ENCODE measurements at places on chromosomes 7 and 10.

GRCh38 chr10:101558204-101558603 is 29.9 kb downstream of the POLL start:
- no peak for DNase-seq

GRCh38 chr10:89263531-89263930 is 12.0 kb upstream of the LIPA start:
- no peak for DNase-seq

DNA sequence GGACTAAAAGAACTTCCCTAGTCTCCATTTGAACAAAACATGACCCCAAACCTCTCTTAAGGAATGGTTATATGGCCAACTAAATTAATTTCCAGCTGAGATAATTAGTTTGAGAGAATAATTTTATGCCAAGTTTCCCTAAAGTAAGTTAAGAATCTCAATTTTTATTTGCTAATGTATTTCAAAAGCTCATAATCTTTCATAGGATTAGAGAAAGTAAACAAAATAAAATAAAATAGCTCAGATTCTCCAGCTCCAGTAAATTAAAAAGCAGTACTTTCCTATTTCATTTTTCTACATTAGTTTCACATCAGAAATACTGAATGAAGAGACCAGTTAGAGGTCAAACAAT is 44.4 kb downstream of the ENO4 start:
- DNase-seq = no peak

DNA sequence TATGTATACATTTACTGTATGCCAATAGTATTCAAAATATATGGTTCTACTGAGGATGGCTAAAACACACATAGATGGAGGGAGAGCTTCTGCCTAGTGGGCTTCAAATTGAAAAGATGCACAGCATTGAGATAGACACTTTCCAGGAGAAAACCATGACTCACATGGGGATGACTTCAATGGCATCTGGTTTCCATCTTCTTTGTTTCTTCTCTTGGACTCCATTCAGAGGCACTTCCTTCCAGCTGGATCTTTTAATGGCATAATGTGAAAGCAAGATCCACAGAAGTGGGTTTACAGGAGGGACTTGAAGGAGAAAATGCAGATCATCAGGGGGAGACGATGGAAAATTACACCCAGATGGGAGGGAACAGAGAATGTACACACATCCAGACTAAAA is 84.9 kb downstream of the ZNF365 start:
- no peak for DNase-seq

DNA sequence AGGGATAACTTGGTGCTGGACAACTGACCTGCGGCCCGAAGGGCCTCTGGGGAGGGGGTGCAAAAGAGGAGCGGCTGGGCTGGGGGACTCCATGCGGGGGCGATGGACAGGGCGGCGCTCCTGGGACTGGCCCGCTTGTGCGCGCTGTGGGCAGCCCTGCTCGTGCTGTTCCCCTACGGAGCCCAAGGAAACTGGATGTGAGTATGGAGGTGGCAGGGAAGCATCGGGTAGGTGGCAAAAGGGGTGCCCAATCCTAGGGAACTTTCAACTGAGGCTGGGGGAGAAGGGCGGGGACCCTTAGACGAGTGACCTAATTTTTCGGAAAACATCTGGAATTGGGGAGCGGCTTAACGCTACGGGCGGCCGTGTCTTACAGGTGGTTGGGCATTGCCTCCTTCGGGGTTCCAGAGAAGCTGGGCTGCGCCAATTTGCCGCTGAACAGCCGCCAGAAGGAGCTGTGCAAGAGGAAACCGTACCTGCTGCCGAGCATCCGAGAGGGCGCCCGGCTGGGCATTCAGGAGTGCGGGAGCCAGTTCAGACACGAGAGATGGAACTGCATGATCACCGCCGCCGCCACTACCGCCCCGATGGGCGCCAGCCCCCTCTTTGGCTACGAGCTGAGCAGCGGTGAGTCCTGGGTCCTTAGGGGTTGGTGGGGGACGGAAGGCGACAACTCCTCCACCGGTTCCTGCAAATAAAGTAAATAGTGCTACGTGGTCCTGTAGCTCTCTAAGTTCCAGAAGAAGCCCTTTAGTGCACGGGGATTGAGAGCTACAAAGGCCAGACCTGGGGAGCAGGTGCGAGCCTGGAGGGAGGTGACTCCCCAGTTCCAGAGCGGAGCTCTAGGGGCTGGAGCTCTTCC is 622 bp downstream of the WNT16 start:
- peak; percentile 27 for DNase-seq

DNA sequence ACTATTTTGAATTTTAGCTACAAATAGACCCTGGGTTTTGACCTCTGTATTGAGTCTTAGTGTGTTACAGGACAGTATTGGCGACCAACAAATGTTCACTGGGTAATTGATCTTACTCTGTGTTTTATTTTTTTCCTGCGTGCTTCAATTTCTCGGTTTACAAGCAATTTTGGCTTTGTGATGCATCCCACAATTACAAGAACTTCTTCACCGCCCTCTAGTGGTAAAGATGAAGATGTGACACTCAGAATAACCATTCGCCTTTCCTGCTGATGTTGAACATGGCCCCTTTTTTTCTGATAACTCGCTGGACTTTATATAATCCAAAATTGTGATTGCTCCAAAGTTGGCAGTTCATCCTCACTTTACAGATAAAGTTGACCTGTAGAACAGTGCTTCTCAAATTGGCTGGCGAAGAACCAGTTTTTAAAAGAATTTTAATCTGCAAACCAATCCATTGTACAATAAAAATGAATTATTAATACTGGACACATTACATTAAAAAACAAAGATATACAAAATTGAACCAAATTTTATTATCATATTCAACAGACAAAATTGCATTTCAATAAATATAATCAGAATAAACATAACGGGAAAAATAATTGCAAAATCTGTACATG is 20.2 kb upstream of the SMC3 start:
- DNase-seq = peak; percentile 19

DNA sequence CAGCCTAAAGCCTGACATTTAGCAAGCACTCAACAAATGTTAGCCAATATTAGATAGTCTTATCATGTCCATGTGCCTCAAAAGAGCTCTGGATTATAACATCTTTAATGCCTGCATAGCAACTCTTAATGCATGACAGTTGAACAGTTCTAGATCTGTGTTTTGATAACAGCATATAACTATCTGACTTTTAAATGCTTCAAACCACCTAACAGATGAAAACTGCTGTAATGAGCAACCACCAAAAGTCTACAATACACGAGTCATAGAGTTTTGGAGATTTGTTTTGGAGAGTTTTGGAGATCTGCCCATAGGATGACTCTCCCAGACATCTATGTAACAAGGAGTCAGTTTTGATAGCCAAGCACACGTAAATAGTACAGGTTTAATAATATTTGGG is 227.3 kb downstream of the TWIST1 start:
- DNase-seq = no peak

- no peak for DNase-seq
Measured at GRCh38 chr7:42380401-42380800, 143.4 kb upstream of the GLI3 start.

- no peak for DNase-seq
Measured at GRCh38 chr10:132572545-132572937, 35.0 kb downstream of the INPP5A start.

GRCh38 chr10:4704034-4704545 is 121.9 kb upstream of the AKR1E2 start:
- DNase-seq = peak; percentile 15

GRCh38 chr10:112465299-112465883 is 18.4 kb downstream of the VTI1A start:
- no peak for DNase-seq
